HTR-8/SVneo (cell line): ENCODE measurements at places on chromosomes 2 and 18.

DNA sequence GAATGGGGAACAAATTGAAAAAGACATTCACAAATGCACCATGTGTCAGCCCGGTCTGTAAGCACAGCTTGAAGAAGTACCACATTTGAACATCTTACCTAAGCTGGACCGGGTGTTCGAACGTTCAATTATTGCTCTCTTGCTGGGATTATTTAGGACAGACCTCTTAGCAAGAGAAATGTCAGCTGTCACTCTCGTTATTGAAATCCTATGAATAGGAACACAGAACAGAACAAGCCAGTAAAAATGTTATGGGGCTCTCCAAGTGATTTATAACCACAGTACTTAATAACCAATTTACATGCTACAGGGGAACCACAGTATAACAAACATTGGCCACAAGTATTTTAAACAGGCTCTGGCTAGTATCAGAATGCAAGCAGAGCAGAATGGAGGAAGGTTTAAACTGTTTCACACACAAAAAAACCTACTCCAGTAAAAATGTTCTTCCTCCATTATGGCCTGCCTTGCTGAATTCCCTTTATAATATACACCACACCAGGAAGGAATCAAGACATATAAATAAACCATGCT is 32.5 kb upstream of the ARL5A start:
- DNase-seq = no peak

DNA sequence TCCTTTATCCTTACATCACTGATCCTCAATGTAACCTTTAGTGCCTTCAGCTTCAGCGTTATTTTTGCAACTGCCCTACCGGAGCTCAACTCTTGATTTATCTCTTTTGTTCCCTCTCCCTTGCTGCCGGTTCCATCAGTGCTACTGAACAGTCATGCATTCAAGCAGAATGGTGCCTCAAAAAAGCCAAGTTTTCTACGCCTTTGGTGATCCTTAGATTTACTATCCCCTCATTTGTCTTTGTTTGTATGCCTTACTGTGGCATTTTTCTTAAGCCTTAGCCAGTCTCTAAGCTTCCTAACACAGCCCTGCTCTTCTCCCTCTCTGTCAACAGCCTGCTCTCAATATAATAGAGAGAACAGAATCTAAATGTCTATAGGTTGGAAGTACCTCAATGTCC is 847.7 kb downstream of the CPS1 start:
- DNase-seq = no peak

GRCh38 chr2:33344230-33344629 is 132.2 kb upstream of the RASGRP3 start:
- DNase-seq = no peak

GRCh38 chr18:76875390-76876325 is 53.3 kb downstream of the ZNF236 start:
- no peak for DNase-seq

- peak; percentile 52 for DNase-seq
Observed at GRCh38 chr2:36731941-36732672, 35.6 kb downstream of the VIT start.

DNA sequence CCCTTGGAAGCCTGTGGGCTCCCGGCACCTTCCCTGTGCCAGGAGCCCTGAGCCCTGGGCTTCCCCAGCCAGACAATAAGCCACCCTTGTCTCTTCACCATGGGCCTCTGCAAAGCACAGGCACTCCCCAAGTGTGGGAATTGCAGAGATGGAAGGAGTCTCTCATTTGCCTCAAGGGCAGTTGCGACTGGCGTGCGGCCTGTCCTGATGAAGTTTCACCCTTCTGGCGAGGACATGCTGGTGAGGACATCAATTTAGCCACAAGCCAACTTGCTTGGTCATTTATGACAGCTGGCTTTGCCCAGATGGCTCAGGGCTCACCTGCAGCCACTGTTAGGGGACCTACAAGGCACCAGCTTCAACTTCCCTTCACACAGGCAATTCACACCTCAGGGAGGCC is 180.2 kb downstream of the ANAPC1 start:
- no peak for DNase-seq

DNA sequence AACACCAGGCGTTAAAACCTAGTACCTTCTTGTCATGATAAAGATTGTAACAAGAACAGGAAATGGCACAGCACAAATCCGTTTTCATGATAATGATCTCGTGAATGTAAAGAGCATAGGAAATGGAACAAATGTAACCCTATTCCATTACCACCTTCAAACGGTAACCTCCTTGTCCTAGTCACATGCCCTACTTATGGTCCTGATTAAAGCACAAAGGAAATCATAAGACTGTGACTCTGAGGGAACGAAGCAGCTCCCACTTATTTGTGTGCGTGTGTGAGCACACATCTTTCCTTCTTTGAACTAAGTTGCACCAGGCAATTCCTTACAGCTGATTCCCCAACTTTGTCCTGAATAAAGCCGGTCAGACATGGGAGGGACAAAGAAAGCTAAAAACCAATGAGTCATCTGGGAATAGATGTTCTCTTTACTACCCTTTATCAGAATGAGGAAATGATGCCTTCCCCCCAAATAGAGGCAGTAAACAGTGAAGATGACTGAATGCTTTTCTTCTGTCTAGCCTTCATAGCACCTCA is 192.6 kb downstream of the IKZF2 start:
- DNase-seq = no peak
